Stimulated activated CD4-positive, alpha-beta T cell treated with anti-CD3 and anti-CD28 coated beads, Interleukin-15, amount 100 ng/mL, for 48 hours (primary cell): ENCODE measurements at places on chromosomes 12 and 14.

DNA sequence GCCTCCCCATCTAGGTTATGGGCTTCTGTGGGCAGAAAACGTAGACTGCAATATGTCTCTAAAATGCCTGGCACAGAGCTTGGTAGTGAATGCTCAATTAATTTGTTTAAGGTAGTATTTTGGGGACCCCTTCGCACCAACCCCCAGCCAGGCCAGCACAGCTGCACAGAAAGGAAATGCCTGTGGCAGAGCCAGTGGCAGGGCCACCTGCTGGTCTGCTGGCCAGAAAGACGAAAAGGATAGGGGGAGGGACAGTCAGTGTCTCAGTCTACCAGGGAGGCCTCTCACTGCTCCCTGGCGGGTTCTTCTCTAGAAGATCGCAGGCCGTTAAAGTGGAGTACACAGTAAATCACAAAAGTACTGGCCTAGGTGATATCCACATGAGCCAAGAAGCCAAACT is 3.5 kb downstream of the RAB15 start:
- DNase-seq = no peak

- DNase-seq = no peak
These were observed 41.9 kb upstream of the BDKRB2 start for GRCh38 chr14:96162741-96163140.

GRCh38 chr12:132453361-132454192 is 36.4 kb upstream of the FBRSL1 start:
- no peak for DNase-seq

- no peak for DNase-seq
These were observed 68.7 kb downstream of the PRMT8 start for GRCh38 chr12:3559601-3560294.
